ENCODE measurements at places on chromosomes 3 and 15.

DNA sequence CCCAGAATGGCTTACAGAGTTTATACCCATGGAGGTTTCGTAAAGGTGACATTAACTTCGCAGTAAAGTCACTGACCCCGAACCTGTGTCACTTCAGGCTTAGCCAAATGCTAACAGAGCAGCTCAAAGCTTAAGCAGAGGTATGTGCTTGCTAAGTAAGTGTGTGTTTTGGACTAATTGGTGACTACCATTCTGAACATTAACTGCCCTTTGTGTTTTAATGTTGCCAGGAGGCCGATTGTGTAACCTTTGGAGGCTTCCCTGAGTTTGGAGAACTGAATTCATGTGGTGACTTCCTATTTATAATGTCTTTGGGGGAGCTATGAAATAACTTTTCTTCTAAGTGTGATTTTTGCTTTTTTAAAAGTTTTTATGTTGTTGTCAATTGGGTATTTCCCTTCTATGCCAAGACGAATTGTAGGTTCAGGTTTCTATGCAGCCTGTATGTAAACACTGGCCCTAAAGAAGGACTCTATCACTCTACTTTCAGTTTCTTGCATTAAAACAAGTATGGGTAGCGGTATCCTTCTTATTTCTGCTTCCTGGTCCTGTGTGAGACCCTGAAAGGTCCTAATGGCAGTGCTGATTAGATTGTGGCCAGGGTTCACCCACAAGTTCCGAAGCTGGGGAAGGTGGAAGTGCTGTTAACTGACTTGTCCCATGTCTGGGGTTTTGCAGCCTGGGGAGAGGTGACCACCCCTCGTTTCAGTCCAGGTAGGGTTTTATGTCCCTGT, 86.3 kb downstream of the IGF1R start:
- no peak for DNase-seq

GRCh38 chr15:34734303-34734702, 20.5 kb downstream of the GJD2 start:
- no peak for DNase-seq

GRCh38 chr3:58119186-58119585, 91.6 kb downstream of the DNASE1L3 start:
- DNase-seq: no peak

DNA sequence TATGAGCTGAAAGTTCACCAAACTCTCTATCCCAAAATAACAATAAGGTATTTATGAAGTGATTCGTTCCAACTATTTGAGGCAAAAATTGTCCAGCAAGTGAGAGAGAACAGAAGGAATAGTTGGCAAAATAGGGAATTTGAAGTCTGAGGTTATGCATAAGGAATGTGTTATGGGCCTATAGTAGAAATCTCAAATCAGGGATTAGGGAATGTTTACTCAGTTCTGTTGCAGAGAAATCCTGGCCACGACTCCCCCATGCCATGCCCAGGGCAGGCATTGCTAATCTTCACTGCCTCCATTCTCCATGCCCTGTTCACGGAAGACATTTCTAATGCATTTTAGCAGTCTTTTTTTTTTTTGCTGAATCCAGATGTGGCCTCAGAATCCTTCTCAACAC, 58.6 kb downstream of the FLNB start:
- no peak for DNase-seq

- no peak for DNase-seq
These were observed 41.4 kb downstream of the CTDSPL2 start for GRCh38 chr15:44468709-44469385.

Data from stimulated activated CD4-positive, alpha-beta T cell treated with anti-CD3 and anti-CD28 coated beads, Interleukin-4, amount 100 ng/mL, for 4 hours (primary cell).